ENCODE measurements at places on chromosomes 16 and 17. TPM values are rescaled to one million over a fixed set of nuclear protein-coding genes. Genes with fewer than 3 reads are reported as not detected.

The DRC3 gene
- total RNA-seq, result 1.2 TPM

GRCh38 chr17:50263331-50264262 lies 10.7 kb upstream of the TMEM92 start:
- ATAC-seq, result no peak

- no peak for ATAC-seq
Measured at GRCh38 chr17:59897090-59897489, 4.2 kb downstream of the RPS6KB1 start.

The CALB2 gene
- not detected for total RNA-seq

GRCh38 chr16:23420011-23420410 lies 33.0 kb downstream of the COG7 start:
- ATAC-seq, result no peak

GRCh38 chr17:81176666-81177065 lies 10.6 kb upstream of the AATK start:
- no peak for ATAC-seq

GRCh38 chr16:18942061-18942460 lies 15.9 kb upstream of the SMG1 start:
- ATAC-seq, result no peak

GRCh38 chr17:79018370-79018695 lies 5.6 kb upstream of the C1QTNF1 start:
- no peak for ATAC-seq
